ENCODE measurements at places on chromosomes 3 and 15.

DNA sequence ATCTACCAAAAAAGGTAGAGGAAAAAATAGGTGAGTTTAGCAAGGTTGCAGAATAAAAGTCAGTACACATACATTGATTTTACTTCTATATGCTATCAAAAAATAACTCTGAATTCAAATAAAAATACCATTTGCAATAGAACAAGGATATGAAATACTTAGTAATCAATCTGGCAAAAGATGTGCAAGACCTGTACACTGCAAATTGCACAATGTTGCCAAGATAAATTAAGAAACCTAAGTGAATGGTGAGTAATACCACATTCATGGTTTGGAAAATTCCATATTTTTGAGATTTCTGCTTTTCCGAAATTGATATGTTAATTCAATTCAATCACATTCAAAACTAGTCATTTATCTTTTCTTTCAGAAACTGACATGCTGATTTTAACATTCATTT is 464.8 kb downstream of the EPHA3 start:
- no peaks in the 10 kb centered on the region for H3K4me1 ChIP-seq
- H3K36me3 ChIP-seq, result peaks cover 2% of the 10 kb centered on the region
- no peak overlapping the region for H3K27ac ChIP-seq
- H3K4me3 ChIP-seq, result no peak overlapping the region

DNA sequence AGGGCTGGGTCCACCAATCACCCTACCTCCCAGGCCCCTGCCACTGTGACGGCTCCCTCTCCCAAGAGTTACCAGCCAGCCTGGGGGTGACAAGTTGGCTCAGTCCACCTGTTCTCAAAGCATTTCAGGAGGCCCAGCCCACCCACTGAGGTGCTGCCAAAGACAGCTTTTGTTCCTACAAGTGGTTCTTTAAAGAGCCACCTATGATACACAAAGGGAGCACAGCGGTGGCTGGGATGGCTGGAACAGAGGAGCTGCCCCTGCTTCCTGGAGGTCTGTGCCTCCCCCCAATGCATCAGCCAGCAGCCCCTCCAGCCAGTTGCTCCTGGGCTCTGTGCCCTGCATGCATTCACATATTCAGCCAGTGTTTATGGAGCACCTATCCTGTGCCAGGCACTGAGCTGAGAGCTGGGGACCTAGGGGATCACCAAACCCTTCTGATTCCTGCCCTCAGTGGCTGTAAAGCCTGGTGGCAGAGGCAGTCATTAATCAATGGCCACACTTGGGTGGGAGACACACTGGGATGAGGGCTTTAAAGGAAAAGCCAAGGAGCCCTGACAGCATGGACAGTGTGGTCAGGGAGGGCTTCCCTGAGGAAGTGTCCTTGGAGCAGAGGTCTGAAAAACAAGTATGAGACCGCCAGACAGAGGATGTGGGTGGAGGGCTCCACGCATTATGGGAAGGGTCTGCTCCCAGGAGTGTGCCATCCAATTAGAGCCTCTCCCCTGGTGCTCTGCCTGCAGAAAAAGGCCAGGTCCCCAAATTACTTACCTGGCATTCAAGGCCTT is 107.1 kb upstream of the LINGO1 start:
- no peaks in the 10 kb centered on the region for H3K4me1 ChIP-seq
- no peak overlapping the region for H3K4me3 ChIP-seq

DNA sequence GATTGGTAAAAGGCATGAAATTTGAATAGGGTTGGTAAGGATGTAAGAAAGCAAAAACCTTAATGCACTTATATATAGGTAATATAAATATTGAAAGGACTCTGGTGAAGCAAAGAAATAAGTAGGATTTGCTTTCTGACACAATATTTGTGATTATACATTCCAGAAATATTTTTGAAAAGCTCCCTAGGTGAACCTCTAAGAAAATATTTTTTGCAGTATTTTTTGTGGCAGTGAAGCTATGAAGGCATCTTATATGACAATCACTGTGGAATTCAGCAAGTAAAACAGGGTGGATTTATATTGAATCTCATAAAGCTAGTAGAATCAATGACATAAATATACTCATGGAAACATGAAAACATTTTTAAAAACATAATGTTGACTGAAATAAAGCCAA is 119.6 kb upstream of the EPHA3 start:
- no peak overlapping the region for H3K27ac ChIP-seq
- no peaks in the 10 kb centered on the region for H3K4me1 ChIP-seq
- no peaks in the 10 kb centered on the region for H3K36me3 ChIP-seq
- H3K4me3 ChIP-seq, result no peak overlapping the region

DNA sequence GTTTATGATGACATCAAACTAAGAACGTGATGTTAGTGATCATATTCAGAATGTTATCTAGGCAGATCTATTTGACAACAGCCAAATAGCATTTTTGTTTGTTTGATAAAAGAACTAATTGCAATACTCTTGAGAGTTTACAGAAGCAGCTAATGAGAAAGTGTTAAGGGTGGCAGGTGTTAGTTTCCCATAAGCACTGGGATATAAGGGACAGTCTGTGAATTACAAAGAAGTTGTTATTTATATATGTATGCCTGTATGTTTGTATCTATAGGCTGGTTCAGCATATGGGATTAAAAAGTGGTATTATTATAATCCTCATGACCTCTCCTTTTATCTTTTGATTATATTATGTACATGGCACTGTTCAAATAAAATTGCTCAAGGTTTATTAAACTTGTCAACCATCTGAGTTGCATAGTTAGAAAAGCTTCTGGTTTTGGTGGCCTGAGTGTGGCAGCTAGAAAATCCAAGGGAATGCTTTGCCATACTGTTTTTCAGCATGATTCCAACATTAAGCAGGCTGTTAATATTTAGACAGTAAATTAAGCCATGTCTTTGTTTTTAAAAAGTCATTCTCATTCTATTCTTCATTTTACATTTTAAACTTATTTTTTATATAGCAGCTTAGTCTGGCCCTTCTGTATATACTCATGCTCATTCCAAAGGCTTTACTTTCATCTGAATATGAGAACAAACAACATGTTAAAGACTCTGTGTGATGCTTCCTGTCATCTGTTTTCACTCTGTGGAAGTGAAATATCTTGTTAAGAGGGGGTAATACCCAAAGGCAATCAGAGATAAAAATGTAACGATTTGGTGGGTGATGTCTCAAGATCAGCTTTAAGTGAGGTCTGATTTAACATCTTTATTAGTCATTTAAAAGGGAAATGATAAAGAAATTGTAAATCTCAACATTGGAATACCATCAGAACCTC is 13.1 kb downstream of the ROBO2 start:
- no peak for DNase-seq
- no peak overlapping the region for H3K27ac ChIP-seq
- no peak overlapping the region for H3K4me3 ChIP-seq

Measured in central memory CD8-positive, alpha-beta T cell (primary cell).